LNCaP clone FGC (cell line): ENCODE measurements at places on chromosomes 16 and 17.

- DNase-seq: no peak
Observed at GRCh38 chr16:30350134-30350871, 4.8 kb downstream of the CD2BP2 start.

- DNase-seq: no peak
Observed at GRCh38 chr16:69870761-69871160, 80.4 kb upstream of the CLEC18A start.

GRCh38 chr17:15238057-15238456, 27.1 kb downstream of the PMP22 start:
- DNase-seq: no peak

- DNase-seq: no peak
Observed at GRCh38 chr17:17782523-17783115, 54.2 kb downstream of the SREBF1 start.

GRCh38 chr16:30786936-30787612, at the start of gene ZNF629:
Gene ZNF629, minus strand, starts transcription at chr16:30787205. Its CDS starts 2,723 bp downstream, at chr16:30784482.
- no peak for DNase-seq

DNA sequence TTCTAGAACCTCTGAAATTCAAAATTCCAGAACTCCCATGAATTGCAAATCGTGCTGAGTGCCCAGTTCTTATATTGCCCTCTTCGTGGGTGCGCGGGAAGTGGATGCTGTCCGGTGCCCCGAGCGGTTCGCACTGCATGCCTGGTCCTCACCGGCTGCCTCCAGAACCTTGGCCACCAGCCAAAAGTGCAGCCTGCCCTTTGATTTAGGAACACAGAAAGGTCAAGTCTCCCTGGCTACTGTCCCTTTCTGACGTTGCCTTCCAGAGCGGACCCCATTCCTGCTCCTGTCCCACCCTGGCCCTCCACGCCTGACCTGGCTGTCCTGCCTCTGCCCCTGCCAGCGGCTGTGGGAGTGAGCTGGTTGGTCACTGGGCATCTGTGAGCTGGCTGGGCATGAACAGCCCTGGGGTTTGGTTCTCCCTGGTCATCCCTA, 9.7 kb downstream of the NEUROD2 start:
- DNase-seq: no peak

GRCh38 chr17:14780097-14780651, 479.3 kb downstream of the HS3ST3B1 start:
- DNase-seq: no peak

GRCh38 chr17:12789075-12789480, 220 bp upstream of the ARHGAP44 start:
- DNase-seq: peak; percentile 14

DNA sequence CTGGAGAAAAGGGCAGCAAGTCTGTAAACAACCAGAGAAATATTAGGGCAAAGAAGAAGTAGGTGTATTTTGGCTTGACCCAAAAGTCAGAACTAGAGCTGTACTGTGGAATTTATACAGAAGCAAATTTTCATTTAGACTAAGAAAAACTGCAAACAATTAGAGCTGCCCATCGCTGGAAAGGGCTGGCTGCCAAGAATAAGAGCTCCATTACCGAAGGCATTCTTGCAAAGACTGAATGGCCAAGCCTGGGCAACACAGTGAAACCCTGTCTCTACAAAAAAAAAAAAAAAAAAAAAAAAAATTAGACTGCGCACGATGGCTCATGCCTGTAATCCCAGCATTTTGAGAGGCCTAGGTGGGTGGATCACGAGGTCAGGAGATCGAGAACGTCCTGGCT, 53.9 kb upstream of the TMC5 start:
- no peak for DNase-seq

- DNase-seq: no peak
Observed at GRCh38 chr16:5854027-5854426, 756.4 kb upstream of the EEF2KMT start.

DNA sequence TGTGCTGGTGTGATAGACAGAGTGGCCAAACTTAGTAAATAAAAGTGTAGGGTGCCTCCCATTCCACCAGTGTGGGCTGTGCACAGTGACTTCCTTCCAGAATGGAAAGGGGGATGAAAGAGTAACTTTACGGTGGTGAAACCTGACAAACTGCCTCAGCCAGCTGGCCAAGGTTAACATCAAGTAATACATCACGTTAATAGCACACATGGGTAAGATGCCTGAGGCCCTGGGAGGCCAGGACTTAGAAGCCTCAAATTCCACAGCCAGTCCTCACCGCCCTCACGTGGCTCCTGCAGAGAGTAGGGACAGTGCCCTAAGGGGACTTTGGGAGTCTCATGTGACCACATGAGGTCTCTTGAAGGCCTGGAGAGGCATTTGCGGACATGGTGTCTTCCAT, 14.1 kb downstream of the RMI2 start:
- peak; percentile 28 for DNase-seq

GRCh38 chr16:88655733-88656281, 5.0 kb upstream of the CYBA start:
- no peak for DNase-seq

DNA sequence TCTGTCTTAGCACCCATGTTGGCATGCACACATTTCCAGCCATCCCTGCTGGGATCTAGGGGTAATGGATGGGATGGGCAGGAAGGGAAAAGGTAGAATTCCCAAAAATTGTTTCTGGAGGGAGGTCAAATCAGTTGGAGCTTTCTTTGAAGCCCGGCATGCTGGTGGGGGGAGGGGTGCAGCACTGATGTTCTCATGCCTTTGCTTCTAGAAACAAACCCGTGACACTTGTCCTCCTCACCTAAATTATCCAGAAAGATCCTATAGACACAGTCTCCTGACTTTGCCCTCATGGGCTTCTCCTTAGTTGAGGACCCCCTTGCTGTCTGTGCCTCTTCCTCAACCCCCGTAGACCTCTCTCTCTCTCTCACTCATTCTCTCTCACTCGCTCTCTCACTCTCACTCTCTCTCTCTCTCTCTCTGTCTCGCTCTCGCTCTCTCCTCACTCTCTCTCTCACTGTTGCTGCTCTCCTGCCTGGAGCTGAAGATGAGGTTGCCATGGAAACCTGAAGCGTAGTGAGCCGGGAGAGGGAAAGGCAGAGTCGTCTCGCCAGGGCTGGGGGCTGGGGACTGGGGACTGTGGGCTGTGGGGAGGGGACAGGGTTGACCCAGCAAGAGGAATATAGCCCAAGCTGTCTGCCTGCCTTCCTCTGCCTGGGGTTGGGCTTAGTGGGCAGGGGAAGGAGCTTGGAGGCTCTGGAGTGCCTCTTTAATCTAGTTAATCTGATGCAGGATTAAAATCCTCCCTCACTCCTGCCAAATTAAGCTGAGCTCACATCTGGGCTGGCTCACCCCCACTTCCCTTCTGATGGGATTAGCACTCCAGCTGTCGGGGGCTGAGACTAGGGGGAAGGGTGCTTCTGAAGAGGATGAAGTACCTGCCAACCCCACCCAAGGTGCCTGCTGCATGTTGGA, 16.1 kb downstream of the LASP1 start:
- no peak for DNase-seq

DNA sequence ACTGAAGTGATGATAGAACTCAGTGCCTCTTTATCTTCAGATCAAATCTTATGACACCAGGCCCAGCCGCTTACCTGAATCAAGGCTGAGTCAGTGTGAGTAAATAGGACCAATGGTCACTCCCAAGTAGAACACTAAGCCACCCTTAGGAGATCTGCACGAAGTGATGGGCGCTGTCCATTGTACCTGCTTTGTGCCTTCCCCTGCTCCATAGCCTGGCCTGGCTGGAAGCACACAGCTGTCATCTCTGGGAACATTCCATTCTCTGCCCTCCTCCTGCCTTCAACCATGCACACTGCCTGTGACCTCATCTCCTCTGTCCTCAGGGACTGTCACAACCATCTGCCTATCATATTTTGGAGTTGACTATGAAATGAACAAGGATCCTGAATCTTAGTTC, 279.5 kb upstream of the ASIC2 start:
- no peak for DNase-seq
